ENCODE measurements at places on chromosomes 13 and 19.

- DNase-seq: no peak
Observed at GRCh38 chr19:38706792-38707511, 37.3 kb downstream of the CAPN12 start.

DNA sequence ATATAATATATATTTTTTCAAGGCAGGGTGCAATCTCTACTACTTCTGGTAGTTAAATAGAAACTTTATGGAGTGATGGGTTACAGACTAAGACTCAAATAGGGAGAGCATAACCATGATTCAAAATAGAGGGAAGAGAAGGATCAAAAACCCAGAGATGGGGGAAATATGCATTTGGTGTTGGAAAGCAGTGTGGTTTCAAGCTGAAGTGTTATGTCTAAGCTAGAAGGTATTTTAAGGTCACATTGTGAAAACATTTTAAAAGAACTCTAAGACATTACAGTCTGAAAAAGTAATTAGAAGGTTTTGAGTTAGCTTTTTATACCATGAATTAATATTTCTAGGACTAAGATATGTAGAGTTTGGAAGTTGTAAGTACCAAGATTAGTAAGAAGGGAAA lies 2741.4 kb downstream of the PCDH9 start:
- DNase-seq: no peak

- no peak for DNase-seq
Observed at GRCh38 chr13:70732611-70733010, 624.4 kb upstream of the KLHL1 start.

GRCh38 chr19:5020368-5020767 lies 51.5 kb downstream of the KDM4B start:
- no peak for DNase-seq

DNA sequence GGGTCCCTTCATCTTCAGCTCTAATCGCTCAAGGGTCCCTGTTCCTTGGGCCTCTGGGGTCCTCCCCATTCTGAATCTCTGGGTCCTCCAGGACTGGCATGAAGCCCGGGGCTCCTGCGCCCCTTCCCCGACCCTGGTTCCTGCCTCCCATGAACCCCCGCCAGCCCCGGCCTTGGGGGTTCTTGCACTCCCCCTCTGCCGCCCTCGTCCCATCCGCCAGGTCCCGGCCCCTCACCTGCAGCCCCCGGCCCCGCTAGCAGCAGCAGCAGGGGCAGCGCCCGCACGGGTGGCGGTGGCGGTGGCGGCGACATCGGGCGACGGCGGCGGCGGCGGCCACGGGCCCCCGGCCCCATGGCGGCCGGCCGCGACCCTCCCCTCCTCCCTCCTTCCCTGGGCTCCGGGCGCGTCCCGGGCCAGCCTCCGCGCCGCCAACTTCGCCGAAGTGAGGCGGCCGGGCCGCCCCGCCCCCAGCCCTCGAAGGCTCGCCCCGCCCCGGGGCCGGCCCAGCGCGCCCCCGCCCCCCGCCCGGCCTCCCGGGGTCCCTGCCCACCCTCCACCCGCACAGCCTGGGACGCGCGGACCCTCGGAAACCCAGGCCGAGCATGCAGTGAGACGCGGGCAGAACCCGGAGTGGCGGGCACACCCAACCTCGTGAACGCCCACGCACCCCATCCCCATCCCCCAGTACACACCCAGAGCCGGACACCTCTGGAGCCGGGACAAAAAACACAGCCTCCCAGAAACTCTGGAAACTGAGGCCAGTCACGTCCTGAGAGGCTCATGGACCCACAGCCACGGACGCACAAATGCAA lies at the start of gene NOTCH3:
Gene NOTCH3 (minus strand): TSS at position 443 of the 812 bp plus-strand sequence. CDS start 90 bp downstream, at position 353.
- DNase-seq: no peak

DNA sequence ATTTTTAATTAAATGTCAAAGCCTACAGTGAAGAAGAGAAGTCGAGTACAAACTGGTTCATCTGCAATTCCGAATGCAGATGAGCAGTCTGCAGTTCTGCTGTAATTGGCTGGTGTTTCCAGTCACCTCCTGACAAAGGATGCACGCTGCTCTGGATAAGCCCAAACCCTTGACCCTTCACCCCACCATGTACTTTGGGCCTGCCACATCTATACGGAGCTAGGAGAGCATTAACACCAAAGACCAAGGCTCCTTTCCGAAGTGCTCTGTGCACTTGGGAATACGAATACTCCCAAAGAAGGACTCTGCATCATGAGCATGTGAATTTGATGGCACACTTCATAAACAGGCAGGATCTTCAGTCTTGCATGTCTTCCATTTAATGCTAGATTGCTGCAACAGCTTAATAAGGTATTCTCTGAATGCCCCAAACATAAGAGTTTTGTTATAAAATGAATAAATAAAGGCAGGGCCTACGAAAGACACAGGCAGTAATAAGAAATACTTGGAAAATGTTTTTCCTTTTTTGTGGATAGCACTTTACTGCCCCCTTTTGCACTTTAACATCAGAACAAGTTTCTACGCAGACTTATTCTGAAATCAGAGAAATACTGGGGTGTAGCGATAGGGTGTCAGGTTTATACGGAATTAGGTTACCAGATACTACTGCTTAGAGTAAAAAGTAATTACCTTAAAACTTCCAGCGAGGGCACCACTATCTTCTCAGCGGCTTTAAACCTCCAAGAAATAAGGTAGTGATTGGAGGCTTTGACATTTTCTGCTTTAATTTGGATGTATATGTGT lies 15.0 kb downstream of the EFNB2 start:
- DNase-seq: no peak

DNA sequence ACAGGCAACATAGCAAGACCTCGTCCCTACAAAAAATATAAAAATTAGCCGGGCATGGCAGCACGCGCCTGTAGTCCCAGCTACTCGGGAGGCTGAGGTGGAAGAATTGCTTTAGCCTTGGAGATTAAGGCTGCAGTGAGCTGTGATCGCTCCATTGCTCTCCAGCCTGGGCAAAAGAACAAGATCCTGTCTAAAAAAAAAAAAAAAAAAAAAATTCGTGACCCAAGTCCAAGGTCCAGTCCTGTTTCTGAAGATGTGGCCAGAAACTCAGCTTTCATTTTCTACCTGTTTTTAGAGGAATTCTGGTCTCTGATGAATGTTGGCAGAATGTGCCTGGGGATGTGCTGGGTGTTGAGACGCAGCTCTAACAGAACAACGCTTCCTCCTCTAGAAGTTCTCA lies 1.9 kb upstream of the PGPEP1 start:
- DNase-seq: no peak

DNA sequence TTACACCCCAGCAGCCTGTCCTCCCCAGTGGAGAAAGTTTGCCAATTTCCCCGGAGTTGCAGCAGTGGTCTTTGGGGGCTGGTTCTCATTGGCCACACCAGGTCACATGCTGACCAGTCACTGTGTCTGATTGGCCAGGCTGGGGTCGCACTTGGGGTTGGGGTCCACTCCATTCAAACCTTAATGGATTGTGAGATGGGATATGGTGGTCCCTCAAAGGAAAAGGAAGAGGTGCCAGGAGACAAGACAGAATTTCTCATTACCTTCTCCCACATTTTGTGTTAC lies 3.4 kb downstream of the PPM1N start:
- DNase-seq: no peak

DNA sequence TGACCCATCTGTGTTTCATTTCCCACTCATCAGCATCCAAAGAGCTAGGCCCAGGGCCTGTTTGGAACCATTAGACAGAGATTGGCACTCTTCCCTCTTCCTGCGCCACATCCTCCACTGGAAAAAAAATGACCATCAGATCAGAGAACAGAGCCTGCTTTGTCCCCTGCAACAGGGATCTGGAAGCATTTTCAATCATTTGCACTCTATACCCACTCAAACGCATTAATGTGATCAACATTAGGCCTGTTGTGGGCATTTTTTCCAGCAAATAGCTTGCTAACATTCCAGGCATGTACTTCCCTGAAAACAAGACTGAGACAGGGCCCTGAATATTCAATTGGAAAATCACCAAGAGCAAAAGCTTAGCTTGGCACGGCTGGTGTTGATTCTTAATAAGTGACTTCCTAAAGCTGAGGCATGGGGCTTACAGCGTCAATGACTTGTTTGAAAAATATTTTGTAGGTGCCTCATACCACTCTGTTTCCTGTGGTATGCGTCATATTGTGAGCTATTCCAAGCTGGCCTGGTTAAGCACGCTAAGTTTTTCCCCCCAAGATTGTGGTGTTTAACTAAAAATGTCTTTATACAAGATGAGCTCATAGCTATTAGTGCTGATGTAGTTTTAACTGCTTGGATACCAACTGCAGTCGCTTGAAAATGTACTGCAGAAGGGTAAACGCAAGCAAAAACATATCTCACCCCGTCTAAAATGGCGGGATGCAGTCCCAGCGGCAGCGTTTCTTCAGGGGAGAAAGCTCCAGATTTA lies 404.4 kb downstream of the SPRY2 start:
- no peak for DNase-seq

GRCh38 chr13:27927444-27928352 lies 7.9 kb downstream of the PDX1 start:
- DNase-seq: no peak

DNA sequence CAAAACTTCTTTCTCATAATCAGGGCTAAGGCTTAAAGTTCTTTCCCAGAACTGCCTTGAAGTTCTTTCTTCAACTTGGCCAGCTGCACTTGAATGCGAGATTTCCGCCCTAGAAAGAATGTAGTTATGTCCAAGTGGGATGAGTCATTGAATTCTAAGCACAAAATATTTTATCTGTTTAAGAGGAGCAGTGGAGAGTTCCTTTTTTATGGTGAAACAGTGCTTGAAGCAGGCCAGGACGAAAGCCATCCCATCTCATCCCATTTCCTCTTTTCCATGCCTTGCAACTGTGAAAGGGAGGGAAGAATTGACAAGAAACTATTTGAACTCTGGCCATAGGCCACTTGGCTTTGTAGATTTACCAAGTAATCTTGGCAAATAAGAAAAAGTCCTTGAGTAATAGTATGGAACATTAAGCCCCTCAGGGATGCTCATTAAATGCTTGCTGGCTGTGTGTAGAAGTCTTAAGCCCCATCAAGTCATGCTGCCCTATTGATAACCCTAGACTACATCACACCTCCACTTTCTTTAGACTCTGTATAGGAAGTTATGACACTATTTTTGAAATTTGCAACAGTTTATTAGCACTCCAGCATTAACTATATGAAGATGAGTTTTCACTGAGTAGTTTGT lies 174.5 kb downstream of the KCTD12 start:
- DNase-seq: no peak

DNA sequence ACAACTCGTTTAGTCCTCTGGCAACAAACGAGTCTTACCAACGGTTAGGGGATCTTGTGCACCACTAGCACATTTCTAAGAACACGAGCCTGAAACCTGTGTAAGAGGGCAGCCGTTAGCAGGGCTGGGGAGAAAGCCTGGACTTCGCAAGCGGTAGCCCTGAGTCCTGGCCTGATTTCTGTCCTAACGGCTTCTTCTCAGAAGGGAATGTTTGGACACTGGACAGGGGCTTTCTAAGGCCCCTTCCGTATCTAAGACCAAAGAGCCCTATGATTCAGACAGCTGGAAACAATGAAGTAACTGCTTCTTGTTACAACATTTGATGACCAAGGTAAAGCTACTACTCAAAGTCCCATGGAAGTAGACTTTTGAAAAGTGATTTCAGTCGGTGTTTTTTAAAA lies 2.2 kb downstream of the ANKRD10 start:
- DNase-seq: peak; percentile 37

DNA sequence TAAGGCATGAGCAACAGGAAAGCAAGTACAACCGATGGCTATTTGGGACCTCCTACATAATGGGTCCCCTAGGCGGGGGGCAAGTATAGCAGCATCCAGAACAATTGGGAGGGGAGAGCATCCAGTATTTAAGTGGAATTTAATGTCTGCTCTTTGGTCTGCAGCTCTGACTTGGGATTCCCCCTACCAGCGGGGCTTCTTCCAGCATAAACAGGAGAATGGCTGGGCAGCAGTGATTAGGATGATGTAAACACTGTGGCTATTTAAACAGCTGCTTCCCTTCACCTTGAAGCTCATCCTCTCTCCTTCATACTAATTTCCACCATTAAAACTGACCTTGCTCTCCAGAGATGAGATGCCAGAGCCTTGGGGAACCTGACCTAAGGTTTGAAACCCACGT lies 73.9 kb upstream of the OXGR1 start:
- no peak for DNase-seq

DNA sequence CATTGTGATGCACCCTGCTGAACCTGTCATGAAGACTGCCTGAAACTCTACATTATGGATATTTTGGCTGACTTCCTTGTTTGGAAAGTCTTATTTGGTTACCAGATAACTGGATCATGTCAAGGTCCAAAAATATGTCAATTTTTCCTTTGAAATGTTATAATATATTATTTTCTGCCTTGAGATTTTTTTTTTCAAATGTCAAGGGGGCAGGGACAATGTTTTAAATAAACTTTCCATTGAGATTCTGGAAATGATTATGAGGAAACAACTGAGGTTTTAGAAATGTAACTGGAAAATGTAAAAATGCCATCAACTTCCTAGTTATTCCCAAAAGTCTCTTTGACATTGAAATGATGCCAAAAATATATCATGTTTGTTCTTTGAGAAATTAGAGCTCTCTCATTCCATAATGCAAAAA lies 117.0 kb downstream of the RFC3 start:
- no peak for DNase-seq

GRCh38 chr19:47561440-47562057 lies 11.4 kb downstream of the ZNF541 start:
- no peak for DNase-seq

DNA sequence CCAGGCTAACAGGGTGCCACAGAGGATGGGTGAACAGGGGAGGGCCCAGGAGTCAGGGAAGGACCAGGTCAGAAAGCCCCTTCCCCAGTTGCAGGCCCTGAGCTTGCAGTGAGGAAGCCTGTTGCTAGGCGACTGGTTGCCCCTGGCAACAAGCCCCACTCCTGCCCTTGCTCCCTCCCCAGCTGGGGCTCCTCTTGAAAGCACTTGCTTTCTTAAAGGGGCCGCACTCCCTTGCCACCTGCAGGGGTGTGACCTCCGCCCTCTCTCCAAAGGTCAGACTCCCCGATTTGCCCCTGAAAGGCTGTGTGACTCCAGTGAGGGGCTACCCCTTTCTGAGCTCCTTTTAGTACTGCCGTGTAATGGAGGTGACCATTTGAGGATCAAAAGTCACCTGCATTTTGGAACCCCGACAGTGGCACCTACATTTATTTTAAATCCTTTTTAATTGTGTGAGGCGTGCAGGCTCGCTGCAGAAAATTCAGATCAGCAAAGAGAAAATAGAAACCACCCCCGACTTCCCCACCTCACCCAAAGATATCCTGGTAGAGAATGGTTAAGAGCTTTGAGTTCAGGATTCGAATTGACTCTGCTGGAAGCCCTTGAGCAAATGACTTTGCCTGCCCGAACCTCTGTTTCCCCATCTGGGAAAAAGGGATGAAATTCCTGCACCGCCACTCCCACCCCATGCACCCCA lies 4.8 kb downstream of the FCHO1 start:
- DNase-seq: no peak

DNA sequence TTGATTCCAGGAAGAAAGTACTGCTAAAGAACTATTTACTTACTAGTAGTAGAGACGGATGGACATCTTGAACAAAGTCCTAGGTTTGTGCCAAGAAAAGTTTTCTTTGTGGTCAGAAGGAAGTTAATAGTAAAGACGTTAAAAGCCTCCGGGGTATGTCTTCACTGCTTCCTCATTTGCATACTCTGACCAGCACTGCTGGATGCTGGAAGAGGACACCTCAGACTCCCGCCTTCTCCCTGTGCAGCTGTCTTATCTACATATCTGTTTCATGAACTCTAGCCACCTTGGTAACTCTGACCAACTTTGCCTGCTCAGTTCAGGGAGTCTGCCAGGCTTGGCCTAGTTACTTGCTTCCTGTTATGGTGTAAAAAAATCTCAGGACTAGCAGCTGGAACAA lies 1109.1 kb upstream of the MIR17HG start:
- no peak for DNase-seq

GRCh38 chr13:49841964-49842363 lies 49.5 kb upstream of the KPNA3 start:
- no peak for DNase-seq

GRCh38 chr13:95956589-95957148 lies 96.5 kb downstream of the UGGT2 start:
- DNase-seq: no peak
